ENCODE measurements at places on chromosomes 2 and 18.

DNA sequence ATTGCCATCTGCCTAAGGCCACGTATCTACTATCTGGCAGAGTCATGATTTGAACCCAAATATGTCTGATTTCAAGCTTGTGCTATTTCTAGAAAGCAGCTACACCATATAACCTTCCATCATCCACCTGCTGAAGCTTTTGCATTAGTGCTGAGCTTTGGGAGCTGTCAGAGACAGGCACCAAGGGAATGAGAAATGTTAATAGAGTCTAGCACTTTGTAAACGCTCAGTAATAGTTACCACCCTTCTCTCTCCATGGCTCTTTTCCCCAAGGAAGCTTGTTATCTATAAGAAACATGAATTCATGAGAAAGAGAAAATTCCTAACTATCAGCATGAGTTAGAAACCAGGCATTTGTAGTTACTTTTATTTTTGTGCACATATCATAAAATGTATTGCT, 151.5 kb downstream of the CPS1 start:
- no peak for DNase-seq

GRCh38 chr2:166775176-166775575, 113.1 kb upstream of the XIRP2 start:
- no peak for DNase-seq

- no peak for DNase-seq
These were observed 827.1 kb upstream of the FANCL start for GRCh38 chr2:59068255-59068654.

DNA sequence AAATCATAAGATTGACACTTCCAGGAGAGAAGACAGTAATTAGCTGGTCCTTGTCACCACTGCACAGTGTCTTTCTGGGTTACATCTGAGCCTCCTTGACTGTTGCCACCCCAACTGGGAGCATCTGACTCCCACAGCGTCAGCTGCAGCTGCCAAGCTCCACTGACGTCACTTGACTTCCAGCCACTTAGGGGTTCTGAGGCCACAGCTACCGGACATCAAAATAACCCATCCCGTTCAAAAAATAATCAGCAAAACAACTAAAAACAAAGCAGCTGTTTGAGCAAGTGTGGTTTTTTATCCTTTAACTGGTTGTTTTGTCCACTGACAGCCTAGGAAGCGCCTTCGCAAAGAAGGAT, 206.5 kb upstream of the AGAP1 start:
- no peak for DNase-seq

- DNase-seq = no peak
These were observed 22.1 kb downstream of the ABHD3 start for GRCh38 chr18:21682371-21683051.

DNA sequence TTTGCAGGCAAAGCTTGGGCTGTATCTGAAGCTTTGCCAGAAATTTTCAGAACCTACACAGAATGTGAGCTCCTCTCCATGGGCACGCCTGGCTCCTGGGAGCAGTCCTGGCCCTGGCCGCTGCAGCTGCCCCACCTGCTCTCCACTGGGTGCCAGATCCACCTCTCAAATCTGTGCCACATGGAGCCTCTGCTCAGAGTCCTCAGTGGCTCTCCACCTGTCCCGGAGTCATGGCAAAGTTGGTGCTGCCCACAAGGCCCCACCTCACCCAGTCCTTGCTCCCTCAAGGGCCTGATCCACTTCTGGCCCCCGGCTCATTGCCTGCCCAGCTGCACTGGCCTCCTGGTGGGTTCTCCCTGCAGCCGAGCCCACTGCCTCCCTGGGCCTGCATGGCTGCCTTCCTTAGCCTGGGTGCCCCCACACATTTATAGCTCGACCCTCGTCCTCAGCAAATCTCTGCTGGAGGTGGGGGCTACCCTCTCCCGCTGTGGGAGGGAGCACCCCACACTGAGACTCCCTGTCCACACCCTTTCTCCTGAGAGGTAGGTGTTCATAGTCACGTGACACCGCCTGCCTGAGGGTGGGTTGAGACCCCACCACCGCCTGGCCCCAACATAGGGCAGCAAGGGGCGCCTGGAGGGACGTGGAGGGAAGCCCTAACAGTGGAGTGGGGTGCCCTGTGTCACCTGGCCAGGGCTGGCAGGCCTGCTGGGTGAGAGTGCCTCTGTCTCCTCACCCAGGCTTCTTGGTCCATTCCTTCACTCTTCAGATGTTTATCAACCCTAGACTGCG, 224.1 kb downstream of the SH3RF3 start:
- no peak for DNase-seq

DNA sequence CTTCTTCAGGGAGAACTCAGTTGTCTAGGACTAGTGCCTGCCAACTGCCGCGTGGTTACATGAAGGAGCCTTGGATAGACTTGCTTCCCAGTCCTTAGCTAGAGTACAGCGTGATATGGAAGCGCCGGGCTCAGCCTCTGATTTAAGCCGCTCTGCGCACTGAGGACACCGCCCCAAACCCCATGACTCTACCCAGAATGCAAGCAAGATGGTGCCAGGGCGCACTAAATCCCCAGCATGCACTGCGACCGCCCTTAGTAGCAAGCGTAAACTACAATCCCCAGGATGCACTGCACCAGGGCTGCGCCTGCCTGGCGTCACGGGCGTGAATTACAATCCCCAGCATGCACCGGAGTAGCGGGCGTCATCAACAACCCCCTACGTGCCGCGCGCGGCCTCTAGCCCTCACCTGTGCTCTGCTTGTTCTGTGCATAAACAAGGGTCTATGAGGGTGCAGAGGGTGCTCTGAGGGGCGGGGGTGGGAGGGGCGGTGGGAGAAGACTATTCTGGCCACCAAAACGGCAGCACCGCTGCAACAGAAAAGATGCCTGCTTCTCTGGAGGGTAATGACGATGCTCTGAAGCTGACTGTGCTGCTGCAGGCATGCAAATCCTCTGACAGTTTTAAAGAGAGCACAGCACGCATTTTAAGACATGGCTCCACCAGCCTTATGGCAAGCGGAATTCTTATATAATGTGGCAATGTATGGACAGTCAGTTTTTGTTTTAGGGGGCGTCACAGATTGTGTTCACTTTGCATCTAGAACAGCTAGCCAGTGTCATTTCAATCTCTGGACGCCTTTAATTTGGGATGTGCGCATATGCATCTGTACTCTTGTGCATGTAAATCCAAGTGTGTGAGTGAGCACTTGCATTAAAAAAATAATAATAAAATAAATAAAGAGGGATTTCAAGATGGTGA, 282.5 kb upstream of the MYT1L start:
- DNase-seq = peak; percentile 52

GRCh38 chr2:138827426-138828054, 47.4 kb upstream of the NXPH2 start:
- DNase-seq = peak; percentile 59

- DNase-seq = peak; percentile 22
These were observed 43.9 kb upstream of the RAB11FIP5 start for GRCh38 chr2:73156539-73157124.

DNA sequence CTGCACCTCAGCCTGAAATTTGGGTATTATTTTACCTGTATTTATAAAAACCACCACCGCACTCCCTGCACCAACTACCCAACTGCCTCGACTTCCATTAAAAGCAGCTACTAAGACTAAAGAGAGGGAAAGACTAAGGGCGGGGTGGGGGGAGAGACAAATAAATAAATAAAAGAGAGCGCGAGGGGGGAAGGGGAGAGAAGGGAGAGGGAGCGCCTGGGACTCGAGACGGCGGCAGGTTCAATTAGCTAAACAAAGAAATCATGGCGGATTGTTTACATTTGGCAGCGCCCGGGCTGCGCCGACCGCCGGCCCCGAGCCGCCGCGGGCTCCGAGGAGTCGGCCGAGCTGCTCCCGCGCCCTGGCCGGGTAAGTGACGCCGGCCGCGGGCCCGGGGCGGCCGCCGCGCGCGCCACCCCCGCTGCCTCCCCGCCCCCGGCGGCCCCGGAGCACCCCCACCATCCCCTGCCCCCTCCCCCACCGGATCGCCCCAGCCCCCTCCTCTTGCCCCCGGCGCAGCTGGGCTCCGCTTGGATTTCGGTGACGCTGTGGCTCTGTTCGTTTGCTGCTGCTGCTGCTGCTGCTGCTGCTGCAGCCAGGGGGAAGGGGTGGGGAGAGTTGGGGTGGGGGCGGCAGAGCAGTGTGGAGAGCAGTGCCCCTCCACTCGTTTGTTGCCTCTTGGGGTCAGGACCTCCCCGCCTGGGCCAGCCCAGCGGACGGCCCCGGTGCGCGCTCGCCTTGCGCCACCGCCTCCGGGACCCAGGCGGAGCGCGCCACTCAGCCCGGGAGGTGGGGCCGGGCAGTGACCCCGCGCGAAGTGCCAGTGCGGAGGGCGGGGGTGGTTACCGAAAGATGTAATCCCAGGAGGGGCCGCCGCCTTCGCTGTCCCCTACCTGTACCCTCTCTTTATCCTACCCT, 187.2 kb upstream of the FANCL start:
- no peak for DNase-seq

GRCh38 chr2:140597205-140597604, 1533.6 kb downstream of the LRP1B start:
- DNase-seq = no peak

GRCh38 chr2:52895726-52896340, 871.8 kb upstream of the CHAC2 start:
- no peak for DNase-seq

GRCh38 chr2:94984964-94985575, 40.4 kb upstream of the MAL start:
- no peak for DNase-seq

DNA sequence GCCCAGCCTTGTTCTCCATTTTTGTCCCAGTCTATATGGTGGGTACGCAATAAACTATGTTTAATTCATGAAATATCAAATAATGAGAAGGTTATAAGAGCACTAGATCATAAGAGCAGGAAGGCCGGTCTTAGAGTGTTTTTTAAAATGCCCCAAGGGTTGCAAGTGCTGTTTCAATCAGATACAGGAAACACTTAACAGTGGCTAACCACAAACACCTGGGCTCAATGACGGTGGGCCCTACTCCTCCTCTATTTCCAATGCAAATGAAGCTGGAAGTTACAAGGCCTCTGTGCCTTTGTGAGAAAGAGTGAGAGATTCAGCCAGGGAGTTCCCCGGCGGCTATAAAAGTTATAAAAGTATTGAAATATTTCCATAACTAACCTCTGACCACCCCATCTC, 18.9 kb upstream of the WDR33 start:
- DNase-seq = no peak

- DNase-seq = no peak
These were observed 92.1 kb downstream of the SH3BP4 start for GRCh38 chr2:235043762-235044500.

- no peak for DNase-seq
These were observed 40.5 kb upstream of the BMP10 start for GRCh38 chr2:68911709-68912108.

- DNase-seq = no peak
These were observed 140.0 kb downstream of the ANTXR1 start for GRCh38 chr2:69152847-69153583.

GRCh38 chr18:36374262-36374661, 76.7 kb downstream of the FHOD3 start:
- DNase-seq = no peak

DNA sequence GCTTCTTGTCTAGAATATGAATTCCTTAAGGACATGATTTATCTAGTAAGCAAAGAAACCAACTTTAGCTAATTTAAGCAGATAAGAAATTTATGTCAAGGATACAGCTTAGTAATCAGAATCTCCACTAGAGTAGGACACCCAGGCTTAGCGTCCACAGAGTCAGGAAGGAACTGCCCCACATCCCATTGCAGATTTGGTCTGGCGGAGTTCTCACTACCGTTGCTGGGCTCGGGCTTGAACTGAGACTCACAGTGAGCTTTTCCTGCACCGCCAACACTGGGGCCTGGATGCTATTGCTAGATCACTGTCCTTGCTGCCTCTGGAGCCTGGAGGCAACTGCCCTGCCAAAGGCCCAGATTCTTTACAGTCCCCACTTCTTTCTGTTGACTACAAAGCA, 68.1 kb downstream of the SMAD4 start:
- DNase-seq = no peak

DNA sequence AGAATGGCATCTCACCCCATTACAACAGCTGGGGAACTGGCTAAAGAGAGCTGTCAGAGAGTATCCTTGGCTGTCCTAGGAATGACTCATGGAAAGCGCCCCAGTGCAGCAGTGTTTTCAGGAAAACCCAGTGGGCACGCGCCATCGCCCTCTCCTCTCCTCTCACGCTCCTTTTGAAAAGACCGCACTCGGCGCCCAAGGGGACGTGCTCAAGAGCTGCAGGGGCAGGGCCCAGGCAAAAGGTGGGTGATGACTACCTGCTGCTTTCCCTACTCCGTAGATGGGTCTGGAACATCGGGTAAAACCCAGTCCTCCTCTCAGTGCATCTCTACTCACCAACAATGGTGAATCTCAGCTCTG, 68.1 kb downstream of the EMILIN2 start:
- DNase-seq = no peak

- no peak for DNase-seq
These were observed 593 bp upstream of the NRBP1 start for GRCh38 chr2:27427863-27428212.

- DNase-seq = no peak
These were observed 8.0 kb downstream of the GPR39 start for GRCh38 chr2:132424526-132425121.

- no peak for DNase-seq
These were observed 19.3 kb upstream of the TMEM87B start for GRCh38 chr2:112035786-112036185.

DNA sequence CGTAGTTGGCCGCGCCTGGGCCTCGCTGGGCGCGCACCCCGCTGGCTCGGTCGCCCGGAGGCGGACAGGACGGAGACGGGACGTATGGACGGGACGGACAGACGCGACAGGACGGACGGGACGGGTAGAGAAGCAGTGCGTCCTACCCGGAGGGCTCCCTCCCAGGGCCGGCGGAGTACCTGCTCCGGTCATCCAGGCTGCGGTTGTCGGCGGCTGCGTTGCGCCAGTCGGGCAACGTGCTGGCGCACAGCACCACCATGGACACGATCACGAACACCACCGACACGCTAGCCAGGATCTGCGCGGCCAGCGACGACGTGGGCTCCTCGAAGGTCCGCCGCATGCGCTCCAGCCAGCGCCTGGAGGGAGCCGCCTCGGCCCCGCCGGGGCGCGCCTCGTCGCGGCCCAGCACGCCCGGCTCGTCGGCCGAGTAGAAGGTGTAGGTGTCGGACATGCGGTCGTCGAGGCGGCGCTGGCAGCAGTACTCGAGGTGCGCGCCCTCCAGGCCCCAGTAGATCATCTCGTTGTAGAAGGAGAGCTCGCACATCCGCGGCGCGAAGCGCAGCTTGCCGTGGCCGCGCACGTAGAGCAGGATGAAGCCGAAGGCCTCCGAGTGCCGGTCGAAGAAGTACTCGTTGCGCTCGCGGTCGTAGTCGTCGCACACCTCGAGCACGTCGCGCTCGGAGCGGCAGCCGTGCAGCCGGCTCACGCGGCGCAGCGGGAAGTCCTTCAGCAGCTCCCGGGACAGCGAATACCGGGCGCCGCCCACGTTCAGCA, 903 bp downstream of the KCNG3 start:
- DNase-seq = no peak

DNA sequence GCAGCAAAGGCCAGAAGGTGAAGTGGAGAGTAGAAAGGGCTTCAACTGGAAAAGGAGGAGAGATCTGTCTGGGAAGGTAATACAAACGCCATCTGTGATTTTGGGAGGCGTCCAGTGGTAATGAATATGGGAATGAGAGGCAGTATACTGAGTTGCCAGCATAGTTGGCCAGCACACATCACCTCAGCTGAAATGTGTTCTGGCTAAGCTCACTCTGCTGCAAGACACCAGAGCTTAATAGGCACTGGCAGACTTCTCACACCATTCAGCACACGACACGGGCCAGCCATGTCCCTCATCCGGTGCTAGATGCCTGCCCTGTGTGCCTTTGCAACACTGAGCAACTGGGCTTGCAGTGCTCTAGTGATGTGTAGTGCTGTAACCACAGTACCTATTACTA, 277.1 kb downstream of the PIEZO2 start:
- no peak for DNase-seq
